ENCODE measurements at places on chromosomes 3 and 15. TPM values are rescaled to one million over a fixed set of nuclear protein-coding genes. Genes with fewer than 3 reads are reported as not detected.

SLC22A14 gene
- not detected for total RNA-seq

- DNase-seq, result no peak
These were observed 49.2 kb downstream of the PHC3 start for GRCh38 chr3:170132335-170132734.

ULK3 gene
- total RNA-seq, result 60.1 TPM

- DNase-seq, result no peak
These were observed 18.7 kb downstream of the PAQR5 start for GRCh38 chr15:69317392-69317841.

GRCh38 chr3:64441861-64442260, 216.6 kb upstream of the PRICKLE2 start:
- DNase-seq, result no peak

DNA sequence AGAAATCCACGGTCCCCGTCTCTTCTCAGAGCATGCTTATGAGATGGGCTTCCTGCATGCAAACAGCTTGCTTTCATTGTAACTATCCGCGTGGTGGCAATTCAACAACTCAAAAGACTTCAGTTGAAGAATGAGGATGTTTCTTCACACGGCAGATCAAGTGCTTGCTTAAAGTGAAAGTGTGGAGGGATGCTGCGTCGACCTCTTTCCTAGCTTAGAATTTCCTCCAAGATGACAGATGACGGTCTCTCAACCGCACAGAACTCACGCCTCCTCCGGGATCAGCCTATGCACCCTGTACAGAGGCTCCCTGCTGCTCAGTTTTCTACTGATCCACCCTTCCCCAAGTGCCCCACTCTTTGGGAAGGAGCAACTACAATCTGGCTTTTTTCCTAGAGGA, 47.8 kb downstream of the PCSK6 start:
- no peak for DNase-seq

DNA sequence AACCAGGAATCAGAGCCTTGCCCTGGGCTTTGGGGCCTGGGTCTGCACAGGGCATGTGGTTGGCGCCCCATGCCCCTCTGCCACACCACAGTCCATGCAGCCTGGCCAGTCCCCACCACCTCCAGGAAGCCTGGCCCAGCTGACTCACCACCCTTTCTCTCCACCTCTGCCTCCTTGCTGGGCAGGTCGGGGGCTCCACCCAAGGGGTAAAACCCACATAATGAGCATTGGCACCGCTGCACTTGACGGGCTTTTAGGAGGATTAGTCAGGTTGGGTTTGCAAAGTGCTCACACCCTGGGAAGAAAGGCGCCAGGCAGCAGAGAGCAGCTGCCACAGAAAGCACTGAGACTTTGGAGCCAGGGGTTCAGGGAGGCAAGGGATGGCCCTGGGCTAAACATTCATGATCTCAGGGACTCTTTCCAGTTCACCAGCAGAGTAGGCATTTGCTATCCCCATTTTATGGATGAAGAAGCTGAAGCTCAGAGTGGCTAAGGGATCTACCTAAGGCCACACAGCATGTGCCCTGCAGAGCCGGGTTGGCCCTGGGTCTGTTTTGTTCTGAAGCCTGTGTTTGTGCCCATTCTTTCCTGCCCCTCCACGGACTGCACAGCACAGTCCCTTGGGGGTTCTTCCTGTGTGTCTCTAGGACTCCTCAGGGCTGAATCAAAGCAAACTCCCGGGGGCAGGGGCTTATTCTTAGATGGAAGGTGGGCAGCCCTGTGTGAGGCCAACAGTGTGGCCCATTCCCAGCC, 113.4 kb downstream of the ETFA start:
- no peak for DNase-seq

DNA sequence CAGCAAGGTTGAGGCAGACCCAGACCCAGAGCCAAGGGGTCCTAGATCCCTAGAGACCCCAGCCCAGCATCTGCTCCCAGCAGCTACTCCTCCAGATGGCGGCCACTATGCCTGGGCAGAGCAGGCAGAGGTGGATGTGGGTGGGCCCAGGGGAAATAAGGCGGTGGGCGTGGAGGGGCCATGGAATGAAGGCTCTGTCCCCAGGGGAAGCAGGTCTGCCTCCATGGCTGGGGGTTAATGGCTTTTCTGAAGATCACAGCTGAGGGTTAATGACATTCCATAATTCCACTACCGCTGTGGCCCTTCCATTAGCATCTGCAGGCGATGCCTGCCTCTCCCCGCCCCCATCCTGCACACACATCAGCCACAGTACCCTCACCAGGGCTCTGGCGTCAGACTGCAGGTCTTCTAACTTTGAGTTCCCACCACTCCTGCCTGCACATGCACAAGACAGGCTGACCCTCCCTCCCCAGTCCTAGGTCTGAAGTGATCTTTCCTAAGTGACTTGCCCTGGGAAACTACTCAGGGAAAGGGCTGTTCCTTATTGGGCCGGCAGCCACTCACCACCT, 41.2 kb downstream of the CCDC33 start:
- DNase-seq, result no peak

ACSBG1 gene
- not detected for total RNA-seq

GRCh38 chr3:133512416-133513089, 60.9 kb upstream of the CDV3 start:
- no peak for DNase-seq

DNA sequence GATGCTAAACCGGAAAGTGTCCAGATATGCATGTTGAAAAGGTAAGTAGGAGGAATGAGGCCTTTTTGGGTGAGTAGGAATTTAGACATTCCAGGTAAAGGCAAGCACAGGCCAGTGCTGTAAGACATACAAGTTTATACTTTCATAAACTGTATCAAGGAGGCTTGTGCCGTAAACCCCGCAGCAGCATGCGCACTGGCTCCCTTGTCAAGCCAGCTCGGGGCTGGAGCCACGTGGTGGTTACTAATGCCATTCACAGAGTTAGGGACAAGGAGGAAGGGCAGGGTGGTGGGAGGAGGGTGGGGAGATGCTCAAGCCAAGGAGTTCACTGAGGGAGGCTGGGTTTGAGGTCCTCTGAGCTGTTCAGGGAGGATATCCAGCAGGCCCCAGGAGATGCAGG, 35.8 kb downstream of the PLD1 start:
- no peak for DNase-seq

DAPK2 gene
- total RNA-seq, result 5.5 TPM

ZNF774 gene
- total RNA-seq, result 0.64 TPM

GRCh38 chr3:177459401-177459800, 262.1 kb upstream of the TBL1XR1 start:
- DNase-seq, result no peak

KLHL40 gene
- total RNA-seq, result not detected

- no peak for DNase-seq
These were observed 13.1 kb upstream of the LRRC2 start for GRCh38 chr3:46578973-46579755.

- no peak for DNase-seq
These were observed 32.5 kb downstream of the TM4SF4 start for GRCh38 chr3:149506965-149507364.

GRCh38 chr3:33315826-33316225, 38.6 kb downstream of the FBXL2 start:
- no peak for DNase-seq

PP2D1 gene
- not detected for total RNA-seq

P2RY1 gene
- 0.16 TPM for total RNA-seq

GRCh38 chr3:139629033-139629432, 48.7 kb downstream of the NMNAT3 start:
- no peak for DNase-seq

DNA sequence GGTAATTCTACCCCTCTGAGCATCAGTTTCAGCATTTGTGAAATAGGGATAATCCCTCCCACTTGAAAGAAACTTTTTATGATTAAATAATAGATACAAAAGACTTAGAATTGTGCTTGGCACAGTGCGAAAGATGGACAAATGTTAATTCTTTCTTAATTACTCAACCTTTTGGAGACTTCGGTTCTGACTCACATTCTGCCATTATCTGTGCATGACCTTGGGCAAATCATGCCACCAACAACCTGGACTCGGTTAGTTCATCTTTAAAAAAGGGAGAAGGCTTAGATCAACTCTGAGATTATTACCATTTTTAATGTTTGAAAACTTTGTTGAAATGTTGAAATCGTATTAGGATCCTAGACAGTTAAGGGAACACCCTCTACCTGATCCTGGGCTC, 40.6 kb upstream of the POLR2M start:
- no peak for DNase-seq

GRCh38 chr3:12974819-12975218, 98.4 kb downstream of the IQSEC1 start:
- DNase-seq, result no peak

- DNase-seq, result no peak
These were observed 527.1 kb upstream of the DPPA4 start for GRCh38 chr3:109864452-109864851.

DNA sequence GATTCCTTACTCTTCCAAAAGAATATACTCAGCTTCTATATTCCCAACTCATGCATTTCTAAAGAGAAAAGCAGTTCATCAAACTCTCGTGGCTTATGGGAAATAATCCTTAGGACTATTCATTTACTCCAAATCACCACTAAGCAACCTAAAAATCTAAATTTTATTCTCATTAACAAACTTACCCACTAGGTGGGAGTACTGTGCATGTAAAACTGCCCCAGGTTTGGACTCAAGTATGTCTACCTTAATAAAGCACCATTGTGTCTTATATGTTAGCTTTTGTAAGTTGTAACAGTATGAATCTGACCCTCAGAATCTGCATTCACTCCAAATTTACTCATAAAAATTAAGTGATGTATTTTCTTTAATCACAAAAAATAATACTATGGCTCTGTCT, 25.3 kb downstream of the RAD18 start:
- DNase-seq, result no peak

DNA sequence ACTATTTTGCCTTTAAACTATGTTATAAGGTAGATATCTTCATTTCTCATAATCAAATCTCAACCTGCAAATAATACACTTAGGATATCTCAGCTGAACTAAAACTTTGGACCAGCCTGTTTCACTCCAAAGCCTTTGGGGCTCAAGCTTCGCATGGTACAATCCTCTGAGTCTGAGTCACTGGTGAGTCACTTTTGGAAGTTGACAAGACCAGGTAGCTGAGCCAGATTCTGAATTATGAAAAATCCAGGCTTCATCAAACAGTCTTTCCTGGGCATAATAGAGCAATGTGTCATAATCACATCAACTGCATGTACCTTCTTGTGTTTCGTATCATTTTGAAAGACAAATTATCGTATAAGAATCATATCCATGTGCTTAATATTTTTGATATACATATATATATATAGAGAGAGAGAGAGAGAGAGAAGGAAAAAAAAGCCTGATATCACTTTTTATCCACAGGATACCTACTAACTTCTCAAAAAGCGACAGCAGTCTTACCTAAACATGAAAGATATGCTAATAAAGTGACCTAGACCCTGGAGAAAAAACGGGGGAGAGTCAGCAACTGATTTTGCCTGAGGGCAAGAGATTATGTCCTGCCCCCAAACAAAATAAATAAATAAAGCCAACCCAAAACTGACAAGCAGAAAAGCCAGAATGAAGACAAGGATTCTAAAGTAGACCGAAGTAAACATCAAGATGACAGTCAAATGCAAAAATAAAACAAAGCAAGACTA, 263.9 kb upstream of the TGFBR2 start:
- DNase-seq, result no peak

MAGI1 gene
- total RNA-seq, result 0.15 TPM

NTRK3 gene
- 0.29 TPM for total RNA-seq

GRCh38 chr15:32041294-32041693, 11.0 kb downstream of the CHRNA7 start:
- DNase-seq, result no peak

DNA sequence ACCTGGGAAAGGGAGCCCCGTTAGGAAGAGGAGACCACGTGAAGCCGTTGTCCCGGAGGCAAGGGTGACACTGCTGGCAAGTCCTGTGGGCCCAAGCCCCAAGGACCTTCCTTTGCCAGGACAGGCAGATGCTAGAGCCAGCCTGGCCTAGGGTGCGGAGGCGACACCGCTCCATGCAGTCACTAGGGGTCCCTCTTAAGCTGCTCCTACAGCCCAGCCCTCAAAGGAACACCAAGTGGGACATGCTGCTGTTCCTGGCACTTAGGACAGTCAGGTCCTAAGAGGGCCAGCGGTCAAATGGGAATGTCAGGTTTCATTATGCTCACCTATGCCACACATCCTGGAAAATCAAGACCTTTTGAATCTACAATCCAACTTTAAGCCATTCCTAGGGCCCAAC, 59.7 kb downstream of the RPN1 start:
- DNase-seq, result no peak

CLDN18 gene
- total RNA-seq, result not detected

- no peak for DNase-seq
These were observed 476.1 kb downstream of the EDEM1 start for GRCh38 chr3:5663601-5664000.

DNA sequence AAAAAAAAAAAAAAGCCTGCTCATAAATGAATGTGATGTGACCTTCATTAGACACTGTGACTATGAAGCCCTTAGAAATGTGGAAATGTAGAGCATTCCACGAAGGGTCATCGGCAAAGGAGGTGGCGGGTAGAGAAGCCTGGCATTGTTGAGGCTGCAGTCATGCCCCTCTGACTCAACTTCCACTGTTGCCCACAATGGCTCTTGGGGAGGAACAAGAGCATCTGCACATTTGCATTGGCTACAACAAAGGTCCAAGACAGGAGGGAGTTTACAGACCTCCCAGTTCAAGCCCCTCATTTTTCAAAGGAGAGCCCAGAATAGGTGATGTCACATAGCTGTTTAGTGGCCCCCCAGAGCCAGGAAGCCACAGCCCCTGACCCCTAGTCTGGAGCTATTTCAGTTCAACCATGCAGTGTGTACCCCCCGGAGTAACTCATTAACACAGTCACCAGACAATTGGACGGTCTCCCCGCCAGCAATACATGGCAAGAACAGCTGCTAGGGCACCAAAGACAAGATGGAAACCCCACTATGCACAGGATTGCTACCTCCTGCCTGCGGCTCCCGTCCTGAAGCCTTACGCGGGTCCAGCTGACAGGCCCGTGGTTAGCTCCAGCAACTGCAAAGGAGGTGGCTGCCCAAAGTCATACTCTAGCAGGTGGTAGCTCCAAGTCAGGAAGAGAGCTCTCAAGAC, 56.2 kb downstream of the SH3BP5 start:
- no peak for DNase-seq
